NCI-H1417 treated with DMSO at 0.1 percent for 48 hours (cell line): ENCODE measurements at places on chromosomes 12 and 14.

DNA sequence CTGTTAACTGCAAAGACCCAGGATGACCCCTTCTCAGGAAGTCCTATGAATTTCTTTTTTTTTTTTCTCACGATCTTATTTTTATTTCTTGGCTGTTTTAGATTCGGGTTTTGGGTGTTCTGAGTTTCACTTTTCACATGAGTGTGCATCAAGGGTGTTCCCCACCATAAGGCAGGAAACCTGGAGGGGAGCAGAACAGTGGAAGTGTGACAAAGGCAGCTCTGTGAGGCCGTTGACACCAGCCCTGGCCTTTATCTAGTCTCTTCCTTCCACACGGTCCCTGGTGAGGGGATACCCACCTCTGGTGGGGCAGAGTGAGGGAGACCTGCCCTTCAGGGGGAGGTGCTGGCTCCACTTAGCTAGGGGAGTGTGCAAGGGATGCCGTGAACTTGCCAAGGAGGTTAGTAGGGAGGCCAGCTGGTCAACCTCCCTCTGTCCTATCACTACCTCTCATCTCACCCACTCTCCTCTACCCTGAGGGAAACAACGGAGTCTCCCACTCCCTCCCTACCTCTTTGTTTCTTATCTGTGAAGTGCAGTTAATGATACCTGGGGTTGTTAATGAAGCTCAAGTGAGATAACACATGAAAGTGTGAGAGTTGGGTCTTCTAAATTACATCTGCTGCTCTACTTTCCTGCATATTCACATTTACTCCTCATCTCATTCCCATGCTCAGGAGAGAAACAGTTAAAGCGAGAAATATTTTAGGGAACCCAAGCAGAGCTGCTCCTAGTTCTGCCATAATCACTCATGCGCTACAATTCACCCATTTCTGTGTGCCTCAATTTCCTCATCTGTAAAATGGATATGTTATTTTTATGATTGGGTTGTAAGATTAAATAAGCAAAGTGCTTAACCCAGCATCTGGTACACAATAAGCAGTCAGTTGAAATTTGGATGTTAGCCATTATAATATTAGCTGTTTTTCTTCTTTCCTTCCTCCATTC lies 4.4 kb upstream of the GALNT6 start:
- DNase-seq, result no peak

DNA sequence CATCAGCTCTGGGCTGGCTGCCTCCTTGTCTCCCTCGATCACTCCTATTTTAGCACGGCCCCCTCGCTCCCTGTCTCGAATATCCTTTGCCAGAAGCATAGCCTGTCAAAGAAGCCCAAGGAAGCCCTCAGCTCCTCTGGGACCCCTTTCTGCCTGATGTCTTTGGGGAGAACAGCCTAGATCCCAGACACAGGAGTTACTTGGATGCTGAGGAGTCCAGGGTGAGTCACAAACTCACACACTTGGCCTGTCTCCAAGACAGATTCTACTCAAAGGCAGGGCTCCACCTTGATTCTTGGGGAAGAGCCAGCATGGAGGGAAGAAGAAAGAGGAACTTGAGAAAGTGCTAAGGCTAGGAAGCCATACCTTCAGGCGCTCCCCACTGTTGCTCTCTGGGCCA lies 8.1 kb downstream of the AVIL start:
- DNase-seq, result no peak

GRCh38 chr12:5184186-5184585 lies 140.5 kb downstream of the KCNA5 start:
- no peak for DNase-seq

GRCh38 chr12:25004447-25004846 lies 55.5 kb upstream of the BCAT1 start:
- DNase-seq, result no peak

DNA sequence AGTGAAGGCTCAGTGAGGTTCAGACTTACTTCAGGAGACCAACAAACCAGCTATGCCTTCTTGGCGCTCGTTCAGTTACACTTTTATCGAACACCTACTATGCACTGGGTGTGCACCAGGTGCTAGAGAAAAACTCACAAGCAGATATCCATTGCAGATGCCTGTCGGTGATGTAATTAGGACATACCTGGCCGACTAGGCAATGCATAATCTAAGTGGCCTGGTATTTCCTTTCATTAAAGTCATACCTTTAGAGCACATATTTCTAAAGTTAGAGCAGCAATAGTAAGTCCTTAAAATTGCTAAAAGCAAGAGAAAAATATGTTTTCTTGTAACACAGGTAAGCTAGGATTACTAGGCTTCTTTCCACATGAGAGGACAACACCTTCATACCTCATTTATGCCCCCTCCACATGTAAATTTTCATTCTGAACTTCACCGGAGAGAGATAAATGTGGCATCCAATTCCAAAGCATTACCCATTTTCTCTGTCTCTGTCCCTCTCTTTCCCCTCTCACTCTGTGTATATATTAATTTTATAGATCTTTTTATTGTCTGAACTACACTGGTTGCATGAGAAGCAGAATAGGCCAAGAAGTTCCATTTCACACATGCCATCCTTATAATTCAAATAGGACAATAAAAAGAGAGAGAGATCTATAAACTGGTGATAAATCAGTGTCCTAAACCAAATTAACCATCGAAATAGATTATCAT lies 242.2 kb downstream of the SPTSSA start:
- DNase-seq, result no peak
